ENCODE measurements at places on chromosomes 13 and 19.

GRCh38 chr13:106122234-106122633 is 413.2 kb downstream of the EFNB2 start:
- no peak for DNase-seq

DNA sequence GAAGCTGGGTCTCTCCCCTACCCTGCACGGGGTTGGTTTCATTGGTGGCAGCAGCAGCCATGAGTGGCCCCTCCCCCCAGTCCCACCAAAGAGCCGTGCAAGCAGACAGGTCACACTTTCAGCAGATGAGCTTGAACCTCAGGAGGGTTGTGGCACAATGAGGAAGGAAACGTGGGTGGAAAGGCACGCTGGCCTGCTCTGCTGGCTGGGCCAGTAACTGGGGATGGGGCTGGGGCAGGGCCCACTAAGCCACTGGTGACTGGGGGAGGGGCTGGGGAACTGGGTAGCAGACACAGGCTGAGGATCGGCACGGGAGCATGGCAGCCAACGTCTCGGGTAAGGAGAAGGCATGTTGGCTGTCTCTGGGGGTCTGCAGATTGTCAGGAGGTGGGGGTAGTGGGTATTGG is at the start of gene P2RY11:
TSS of gene P2RY11 (plus strand) at position 289 of the 407 bp plus-strand sequence. CDS start at position 318, 29 bp downstream.
- no peak for DNase-seq

DNA sequence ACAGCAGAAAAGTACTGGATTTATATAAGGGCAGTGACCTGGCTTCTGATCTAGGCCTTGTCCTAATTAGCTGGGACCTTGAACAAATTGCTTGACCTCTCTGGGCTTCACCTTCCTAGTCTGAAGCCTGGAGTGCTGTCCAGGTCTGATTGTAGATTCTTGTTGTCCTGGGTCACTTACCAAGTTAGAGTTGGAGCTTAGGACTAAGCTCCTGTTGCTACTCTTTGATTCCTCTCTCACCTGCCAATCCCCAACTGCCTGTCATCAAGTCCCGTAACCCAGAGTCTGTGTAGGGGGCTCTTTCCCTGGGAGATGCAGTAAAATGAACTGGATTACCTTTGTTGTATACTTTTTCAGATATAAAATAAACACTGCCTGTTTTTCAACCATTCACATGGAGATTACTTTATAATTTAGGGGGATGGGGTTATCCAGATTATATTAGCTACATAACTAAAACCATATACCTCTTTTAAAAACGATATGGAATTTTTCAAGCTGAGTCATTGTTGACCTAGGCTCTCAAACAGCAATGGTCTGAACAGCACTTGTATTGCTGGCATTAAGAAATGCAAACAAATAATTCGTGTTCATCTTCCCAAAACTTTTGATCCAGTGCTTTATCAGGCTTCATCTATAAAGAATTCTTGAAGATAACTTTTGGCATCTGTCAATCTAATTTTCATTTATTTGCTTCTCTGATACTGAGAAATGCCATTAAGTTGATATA is 5.8 kb downstream of the ARHGAP35 start:
- DNase-seq, result peak; percentile 79

DNA sequence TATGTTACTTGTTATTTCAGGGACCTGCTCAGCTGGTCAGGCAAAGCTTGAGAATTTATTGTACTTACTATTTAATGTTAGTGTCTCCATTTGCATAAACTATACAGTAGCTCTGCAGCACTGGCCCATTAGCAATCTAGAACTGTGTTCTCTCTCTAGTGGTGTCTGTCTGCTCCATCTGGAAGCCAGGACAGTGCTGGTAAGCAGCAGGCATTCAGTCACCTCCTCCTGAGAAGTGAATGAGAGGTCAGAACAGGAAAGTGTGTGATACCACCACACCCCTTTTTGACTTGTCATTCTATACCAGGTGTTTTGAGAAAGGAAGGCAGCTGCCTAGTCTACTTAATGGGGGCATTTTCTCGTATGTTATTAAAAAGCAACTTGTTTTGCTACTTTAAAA is 3.9 kb downstream of the COG3 start:
- DNase-seq, result peak; percentile 11

- peak; percentile 6 for DNase-seq
Measured at GRCh38 chr13:106996867-106997618, 429.1 kb upstream of the ARGLU1 start.

GRCh38 chr19:38370299-38370698 is 4.1 kb upstream of the PSMD8 start:
- DNase-seq, result no peak

- DNase-seq, result peak; percentile 25
Measured at GRCh38 chr19:11378319-11379189, 4.1 kb downstream of the SWSAP1 start.

- no peak for DNase-seq
Measured at GRCh38 chr13:46640843-46641242, 87.9 kb downstream of the LRCH1 start.

DNA sequence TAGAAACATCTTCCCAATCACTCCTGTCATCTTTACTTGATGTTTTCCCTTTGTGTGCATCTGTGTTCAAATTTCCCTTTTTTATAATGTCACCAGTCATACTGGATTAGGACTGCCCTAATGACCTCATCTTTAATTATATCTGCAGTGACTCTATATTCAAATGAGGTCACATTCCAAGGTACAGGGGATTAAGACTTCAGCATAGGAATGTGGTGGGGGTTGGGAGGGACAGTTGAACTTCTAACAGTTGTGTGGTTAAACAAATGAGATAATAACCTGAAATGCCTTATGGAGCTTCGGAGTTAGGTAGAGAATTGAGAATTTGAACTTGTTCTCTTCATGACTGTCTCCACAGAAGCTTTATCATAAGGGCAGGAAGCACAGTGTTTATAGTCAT is 23.0 kb downstream of the PAN3 start:
- no peak for DNase-seq

GRCh38 chr13:92972751-92973150 is 253.9 kb upstream of the GPC6 start:
- no peak for DNase-seq

DNA sequence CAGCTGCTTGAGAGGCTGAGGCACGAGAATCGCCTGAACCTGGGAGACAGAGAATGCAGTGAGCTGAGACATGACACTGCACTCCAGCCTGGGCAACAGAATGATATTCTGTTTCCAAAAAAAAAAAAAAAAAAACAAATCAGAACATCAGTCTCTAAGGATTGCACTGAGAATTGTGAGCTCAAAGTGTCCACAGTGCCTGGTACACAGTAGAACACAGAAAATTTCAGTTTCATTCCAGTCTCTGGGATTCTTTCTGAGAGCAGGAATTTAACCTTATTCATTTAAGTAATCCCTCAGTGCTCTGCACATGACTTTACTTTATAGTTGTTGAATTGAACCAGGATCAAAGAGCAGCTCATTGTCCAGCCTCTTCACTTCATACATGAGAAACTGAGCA is 25.9 kb upstream of the GATAD2A start:
- DNase-seq, result no peak

DNA sequence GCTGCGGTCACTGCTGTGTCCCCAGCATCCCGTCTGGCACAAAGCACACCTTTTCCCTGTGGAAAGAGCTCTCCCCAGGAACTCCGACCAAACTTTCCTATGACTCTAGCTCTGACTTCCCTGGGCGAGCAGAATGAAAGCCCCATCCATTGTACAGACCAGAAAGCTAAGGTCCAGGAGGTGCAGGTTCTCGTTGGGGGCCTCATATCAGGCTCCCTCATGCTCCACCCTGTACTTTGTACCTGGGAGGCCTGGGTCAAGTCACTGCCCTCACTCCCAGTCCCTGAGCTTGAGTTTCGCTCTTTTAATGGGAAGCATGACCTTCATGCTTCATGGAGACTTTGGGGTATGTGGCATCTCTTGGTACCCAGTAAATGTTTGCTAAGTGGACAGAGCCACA is 18.4 kb downstream of the CYTH2 start:
- no peak for DNase-seq

DNA sequence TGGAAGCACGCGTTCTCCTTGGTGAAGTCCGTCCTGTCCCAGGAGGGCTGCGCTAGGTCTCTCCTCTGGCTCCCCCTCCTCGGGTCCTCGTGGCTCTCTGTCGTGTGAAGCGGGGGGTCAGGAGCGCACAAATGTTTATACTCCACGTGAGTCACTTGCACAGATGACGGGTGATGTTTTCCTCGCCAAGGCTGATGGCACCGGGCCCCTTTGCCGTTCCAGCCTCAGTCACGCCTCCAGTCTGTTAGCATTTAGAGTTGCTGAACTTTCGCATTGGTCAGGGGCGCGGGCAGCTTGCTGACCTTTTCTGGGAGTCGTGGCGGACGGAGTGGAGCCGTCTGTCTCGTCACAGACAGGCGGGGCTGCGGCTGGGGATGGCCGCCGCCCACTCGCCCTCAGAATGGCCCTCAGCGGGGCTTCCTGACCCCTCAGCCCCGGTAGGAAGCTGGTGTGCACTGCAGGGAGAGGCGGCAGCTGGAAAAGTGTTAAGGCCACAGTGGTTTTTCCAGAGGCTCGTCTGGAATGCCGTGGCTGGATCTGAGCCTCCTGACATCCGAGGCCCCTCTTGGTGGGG is 13.7 kb downstream of the KLHL26 start:
- DNase-seq, result no peak

GRCh38 chr13:113633485-113633873 is 24.5 kb downstream of the ATP4B start:
- no peak for DNase-seq

GRCh38 chr13:74645586-74645985 is 511.4 kb upstream of the KLF12 start:
- no peak for DNase-seq

DNA sequence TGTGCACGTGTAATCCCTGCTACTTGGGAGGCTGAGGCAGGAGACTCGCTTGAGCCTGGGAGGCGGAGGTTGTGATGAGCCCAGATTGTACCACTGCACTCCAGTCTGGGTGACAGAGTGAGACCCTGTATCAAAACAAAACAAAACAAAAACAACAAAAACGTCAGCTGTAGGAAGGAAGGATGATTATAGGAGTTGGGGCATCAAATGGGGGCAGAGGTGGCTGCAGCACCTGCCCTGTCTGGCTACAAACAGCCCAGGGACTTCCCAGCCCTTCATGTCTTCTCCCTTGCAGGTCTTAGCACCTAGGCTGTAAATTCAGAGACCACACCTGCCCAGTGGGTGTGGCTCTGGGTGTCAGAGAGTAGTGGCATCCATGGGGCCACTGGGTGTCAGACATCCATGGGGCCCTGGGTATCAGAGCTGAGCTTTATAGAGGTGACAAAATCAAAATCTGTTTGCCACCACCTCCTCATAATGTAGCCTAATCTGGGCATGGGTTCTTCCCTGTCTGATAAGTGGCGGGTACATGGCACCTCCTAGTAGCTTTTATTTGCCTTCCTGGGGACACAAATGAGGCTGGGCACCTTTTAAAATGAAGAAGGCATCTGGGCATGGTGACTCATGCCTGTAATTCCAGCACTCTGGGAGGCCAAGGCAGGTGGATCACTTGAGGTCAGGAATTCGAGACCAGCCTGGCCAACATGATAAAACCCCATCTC is 4.7 kb upstream of the B3GNT3 start:
- no peak for DNase-seq

DNA sequence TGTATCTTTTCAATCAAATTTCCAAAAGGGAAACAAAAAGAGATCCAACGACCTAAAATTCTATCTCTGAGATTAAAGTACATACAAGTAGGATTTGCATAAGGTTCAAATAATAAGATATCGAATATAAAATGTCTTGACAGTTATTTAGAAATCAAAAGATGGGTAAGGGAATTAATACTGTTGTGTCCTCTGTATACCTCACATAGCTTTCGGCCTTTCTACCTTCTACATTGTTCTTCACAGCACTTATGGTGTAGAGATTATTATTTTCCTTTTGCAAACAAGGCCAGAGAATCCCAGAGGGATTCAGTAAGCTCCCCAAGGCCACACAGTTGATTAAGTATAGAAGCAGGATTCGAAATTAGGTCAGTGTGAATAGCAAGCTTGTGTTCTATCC is 403.6 kb downstream of the SPRY2 start:
- DNase-seq, result no peak

GRCh38 chr13:110562696-110563462 is 1.4 kb upstream of the RAB20 start:
- no peak for DNase-seq

DNA sequence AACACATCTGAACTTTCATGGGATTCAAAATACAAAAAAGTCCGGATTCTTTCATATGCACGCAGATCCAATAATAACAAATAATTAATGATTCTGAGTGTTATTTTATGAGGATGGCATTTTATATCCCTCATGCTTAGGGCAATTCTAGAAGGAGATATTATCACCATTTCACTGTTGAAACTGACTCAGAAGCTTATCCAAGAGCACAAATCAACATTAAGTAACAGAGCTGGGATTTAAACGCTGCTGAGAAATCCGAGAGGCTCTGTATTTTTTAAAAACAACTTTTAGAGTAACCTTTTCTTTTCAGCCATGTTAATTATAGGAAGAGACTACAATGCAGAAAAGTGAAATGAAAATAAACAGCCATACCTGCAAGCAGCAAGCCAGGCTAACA is 30.3 kb downstream of the ATP7B start:
- no peak for DNase-seq

DNA sequence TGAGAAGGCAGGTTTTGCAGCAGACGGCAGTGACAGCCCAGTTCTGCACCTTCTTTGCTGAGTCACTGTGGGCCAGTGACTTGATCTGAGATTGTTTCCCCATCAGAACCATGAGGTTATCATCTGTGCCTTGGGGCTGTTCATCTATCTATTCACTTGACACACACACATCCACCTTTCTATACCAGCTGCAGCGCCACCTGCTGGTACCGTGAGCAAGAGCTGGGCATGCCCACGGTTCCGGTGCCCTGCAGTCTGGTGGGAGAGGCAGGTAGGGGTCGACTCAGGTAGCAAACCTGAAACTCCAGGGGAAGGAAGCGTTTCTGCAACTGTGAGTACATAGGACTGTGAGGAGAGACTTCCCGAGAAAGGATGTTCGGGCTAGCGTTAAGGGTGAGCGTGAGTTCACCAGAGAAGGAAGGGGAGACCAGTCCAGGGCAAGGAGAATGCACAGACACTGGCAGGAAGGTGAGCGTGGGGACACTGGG is 7.5 kb upstream of the LIN7B start:
- DNase-seq, result peak; percentile 42

- DNase-seq, result no peak
Measured at GRCh38 chr19:37074819-37075362, 3.3 kb upstream of the ZNF420 start.

- no peak for DNase-seq
Measured at GRCh38 chr13:62779161-62779560, 1363.5 kb upstream of the PCDH20 start.

DNA sequence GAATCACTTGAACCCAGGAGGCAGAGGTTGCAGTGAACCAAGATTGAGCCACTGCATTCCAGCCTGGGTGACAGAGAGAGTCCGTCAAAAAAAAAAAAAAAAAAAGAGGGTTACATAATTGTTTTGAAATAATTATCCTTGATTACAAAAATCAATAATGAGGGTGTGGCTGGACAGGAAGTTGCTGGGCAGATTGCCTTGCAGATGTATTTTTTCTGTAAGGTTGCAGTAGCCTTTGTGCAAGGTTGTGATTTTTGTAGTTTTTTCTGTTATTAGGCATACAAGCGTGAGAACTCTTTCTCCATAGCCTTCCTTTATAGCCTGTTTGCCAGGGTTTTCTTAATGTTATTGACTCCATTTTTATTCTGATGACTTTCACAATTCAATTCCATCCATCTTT is 40.7 kb upstream of the SIN3B start:
- no peak for DNase-seq

- no peak for DNase-seq
Measured at GRCh38 chr13:51058461-51059167, 52.5 kb downstream of the C13orf42 start.

- DNase-seq, result peak; percentile 30
Measured at GRCh38 chr19:46480415-46480814, 9.1 kb upstream of the PNMA8A start.
